ENCODE measurements at places on chromosomes 12 and 14.

DNA sequence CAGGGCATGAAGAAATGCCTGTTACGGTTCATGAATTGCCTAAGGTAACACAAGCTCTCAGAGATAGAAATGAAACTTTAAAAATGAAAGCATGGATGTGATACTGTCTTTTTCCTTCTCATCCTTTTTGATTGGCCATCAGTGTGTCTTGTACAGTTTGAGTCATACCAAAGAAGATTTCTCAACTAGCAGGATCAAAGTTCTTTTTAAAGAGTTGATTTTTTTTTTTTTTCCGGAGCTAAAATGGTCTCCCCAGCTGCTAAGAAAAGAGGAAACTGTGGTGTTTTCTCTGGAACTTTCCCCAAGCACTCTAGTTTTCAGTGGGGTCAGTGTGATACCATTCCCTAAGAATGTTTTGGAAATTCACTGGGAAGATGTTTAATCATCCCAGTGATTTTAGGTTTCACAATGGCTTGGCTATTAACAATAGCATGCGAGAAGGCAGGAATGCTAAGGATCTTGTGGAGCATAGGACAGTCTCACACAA, 105.0 kb downstream of the ETNK1 start:
- peak; percentile 91 for DNase-seq

GRCh38 chr12:1047898-1048660, 57.1 kb downstream of the ERC1 start:
- DNase-seq = peak; percentile 38

DNA sequence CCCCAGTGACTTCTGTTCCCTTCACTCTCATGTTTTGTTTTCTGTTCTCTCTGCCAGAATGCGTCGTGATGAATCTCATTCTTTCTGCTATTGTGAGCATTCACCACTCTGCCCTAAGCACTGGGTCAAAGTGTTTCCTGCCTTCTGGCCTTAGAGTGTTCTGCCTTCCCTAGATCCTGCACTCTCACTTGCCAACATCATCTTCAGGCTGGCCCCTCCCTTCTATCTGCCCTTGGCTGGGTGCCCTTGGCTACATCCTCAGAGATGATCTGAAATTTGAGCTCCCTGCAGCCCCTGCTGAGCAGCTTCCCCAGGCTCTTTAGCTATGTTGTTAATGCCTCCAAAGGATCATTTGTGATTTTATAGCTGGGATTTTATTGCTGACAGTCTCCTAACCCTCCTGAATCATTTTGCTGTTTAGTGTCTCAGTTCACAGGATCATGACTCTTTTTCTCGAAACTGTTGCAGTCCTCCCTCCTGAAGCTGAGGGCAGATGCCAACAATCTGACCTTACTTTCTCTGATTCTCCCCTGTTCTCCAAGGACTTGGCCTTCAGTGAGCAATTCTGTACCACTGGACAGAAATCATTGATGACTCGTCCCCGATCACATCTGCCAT, 4.5 kb downstream of the DHRS2 start:
- peak; percentile 65 for DNase-seq

- DNase-seq = no peak
Measured at GRCh38 chr12:124489915-124490583, 77.4 kb downstream of the NCOR2 start.

GRCh38 chr12:54026640-54027441, 1.4 kb upstream of the HOXC6 start:
- DNase-seq = no peak

GRCh38 chr12:47188576-47189441, 109.0 kb upstream of the AMIGO2 start:
- DNase-seq = peak; percentile 91

DNA sequence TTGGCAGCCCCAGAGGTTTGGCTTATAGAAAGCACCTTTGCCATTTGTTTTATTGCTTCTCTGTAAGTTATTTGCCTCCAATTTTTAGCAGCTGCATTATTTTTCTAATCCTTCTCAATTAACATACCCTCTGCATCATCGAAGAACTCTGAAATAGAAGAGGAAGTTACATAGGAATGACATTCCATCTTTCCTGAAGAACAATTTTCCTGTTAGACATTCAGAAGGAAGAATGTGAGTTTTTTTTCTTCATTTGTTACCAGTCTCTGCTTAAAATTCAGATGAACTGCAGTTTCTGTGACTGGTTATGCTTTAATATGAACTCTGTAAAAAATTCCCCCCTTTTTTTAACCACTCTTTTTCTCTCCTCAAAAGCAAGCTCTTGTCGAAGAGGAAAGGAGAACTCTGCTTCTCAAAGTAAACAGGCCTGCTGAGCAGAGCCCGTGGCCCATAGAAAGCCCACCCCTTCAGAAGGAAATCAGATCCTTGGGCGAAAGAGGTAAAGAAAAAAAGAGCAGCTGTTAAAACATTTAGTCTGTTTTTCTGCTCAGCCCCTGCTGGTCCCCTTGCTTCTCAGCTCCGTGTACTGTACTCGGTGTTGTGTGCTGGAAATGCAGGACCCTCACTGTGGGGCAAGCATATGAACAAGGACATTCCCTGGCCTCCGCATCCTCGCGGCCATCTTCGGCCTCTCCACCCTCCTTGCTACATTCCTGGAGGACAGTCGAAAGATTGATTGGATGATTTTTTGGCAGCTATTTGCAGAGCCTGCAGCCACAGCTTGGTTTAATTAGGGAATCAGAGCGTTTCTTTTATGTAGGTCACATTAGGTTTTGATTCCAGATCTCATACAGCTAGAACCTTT, 164.4 kb upstream of the LRIG3 start:
- peak; percentile 91 for DNase-seq

- no peak for DNase-seq
Measured at GRCh38 chr14:58863661-58864345, 226.0 kb downstream of the DACT1 start.

GRCh38 chr12:28027328-28027727, 54.8 kb upstream of the PTHLH start:
- no peak for DNase-seq

GRCh38 chr12:5678176-5678575, 246.3 kb downstream of the NTF3 start:
- no peak for DNase-seq

GRCh38 chr14:68941820-68942219, 37.3 kb downstream of the ACTN1 start:
- DNase-seq = peak; percentile 96

DNA sequence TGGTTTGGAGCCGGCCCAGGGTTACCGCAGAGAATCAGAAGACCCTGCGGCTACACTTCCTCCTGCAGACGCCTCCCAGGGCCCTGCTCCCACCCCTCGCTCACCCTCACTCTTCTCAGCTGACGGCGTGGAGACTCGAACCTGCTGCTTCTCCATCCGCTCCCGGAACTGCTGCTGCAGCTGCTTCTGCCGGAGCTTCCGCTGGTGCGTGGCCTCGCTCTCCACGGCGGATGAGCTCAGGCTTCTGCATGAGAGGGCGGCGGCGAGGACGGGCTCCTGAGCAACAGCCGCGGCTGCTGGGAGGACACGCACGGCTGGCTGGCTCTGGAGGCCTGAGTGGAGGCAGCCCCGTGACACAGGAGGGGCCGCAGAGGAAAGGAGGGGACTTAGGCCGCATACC, 33.3 kb downstream of the RAD52 start:
- no peak for DNase-seq

- DNase-seq = peak; percentile 70
Measured at GRCh38 chr14:80906946-80907345, 34.6 kb downstream of the CEP128 start.

- peak; percentile 8 for DNase-seq
Measured at GRCh38 chr14:80055226-80055625, 156.1 kb downstream of the DIO2 start.

DNA sequence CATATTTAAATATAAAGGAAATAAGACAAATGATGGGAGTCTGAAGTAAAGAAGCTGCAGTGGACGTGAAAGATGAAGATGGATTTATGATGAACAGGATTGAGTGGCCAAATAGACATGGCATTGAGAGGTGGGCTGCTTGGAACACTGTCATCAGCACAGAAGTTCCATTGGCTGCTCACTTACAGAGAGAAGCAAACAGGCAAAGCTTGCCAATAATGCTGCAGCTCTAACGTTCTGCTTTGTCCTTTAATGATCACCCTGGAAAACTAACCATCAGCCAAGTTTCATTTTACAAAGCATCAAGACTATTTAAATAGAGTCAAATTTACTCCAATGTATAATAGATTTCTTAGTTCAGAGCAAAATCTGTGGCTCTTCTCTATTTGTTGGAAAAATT, 721.4 kb downstream of the TMTC2 start:
- no peak for DNase-seq

DNA sequence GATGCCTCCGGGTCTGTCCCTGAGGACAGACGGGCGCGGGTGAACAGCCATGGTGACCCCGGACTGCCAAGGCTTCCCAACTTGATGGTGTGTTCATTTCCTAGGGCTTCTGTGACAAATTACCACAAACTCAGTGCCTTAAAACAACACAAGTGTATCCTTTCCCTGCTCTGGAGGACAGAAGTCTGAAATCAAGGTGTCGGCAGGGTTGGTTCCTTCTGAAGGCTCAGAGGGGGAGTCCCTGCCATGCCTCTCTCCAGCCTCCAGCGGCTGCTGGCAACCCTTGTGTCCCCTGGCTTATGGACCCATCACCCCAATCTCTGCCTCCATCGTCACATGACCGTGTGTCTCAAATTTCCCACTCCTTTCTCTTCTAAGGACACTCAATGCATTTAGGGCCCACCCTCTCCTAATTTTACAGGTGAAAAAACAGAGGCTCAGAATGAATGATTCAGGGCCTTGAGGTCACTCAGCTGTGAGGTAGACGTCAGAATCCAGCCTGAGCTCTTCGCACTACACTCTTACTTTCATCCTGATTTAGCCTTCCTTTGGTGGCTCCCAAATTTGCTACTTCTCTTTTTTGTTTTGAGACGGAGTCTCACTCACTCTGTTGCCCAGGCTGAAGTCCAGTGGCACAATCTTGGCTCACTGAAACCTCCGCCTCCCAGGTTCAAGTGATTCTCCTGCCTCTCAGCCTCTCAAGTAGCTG, 45.4 kb downstream of the VCPKMT start:
- no peak for DNase-seq

DNA sequence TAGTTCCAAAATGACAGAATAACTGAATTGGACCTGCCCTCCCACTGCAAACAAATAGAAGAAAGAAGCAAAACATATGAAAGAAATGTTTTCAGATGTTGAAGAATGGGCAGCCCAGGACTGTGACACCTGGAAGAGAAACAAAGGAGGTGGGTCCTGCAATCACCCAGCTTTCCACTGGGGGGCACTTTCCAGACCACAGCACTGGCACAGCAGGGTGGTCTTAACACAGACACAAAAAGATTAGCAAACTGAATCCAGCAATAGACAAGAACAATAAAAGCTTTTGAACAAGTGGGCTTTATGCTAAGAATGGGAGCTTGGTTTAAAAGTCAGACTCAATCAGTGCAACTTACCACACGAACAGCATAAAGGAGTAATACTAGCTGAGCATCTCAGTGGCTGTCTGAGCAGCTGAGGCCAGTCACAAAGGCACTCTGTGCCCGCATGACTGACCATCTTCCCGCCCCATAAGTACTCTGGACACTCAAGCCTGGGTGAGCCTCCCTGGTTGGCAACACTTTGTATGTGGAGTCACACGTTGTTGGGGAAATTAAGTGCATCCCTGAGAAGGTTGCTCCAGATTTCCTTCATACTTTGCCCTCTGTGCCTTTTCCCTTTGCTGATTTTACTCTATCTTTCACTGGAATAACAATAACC, 27.7 kb downstream of the JKAMP start:
- no peak for DNase-seq

GRCh38 chr12:68835333-68835908, 27.4 kb downstream of the MDM2 start:
- DNase-seq = no peak

- DNase-seq = no peak
Measured at GRCh38 chr14:67547224-67547780, 14.2 kb downstream of the PLEKHH1 start.

DNA sequence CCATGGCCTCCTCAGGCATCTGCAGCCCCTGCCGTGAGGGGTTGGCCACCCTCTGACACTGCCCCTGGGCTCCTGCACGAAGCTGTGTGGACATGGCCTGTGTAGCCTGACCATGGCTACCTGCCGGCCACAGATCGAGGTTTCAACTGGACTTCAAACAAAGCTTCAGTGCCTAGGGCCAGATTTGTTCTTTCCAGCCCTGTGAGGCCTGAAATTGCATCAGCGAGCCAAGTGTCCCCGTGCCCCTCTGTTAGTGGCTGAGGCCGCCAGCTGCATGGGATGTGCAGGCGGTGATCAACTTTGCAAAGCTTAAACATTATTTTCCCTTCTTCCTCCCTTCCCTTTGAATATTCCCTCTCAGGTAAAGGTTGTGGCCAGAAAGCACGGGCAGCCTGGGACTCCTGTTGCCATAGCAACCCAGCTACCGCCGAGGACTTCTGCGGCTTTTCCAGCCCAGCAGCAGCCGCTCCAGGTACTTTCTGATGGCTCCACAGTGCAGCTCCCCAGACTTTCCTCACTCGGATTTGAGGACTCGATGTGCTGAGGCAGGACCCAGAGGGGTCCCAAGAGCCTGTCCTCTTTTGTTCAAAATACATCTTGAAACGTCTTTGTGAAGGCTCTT, 35.8 kb downstream of the DDX51 start:
- DNase-seq = no peak

DNA sequence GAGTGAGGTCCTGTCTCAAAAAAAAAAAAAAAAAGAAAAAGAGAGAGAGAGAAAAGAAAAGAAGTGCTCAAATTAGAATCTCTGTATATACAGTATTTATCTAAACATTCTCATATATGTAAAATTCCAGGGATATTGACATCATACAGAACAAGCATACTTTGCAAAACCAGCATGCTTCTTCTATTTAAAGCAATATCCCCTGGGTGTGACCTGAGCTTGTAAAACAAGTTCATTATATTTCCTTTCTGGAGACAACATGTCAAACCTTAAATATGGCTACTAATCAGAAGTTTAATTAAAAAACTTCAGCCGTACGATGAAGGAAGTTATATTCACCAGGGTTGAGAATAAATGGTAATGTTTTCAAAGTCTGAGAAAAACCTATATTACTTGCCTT, 175.8 kb upstream of the HMGA2 start:
- no peak for DNase-seq

- DNase-seq = no peak
Measured at GRCh38 chr14:39974036-39974435, 541.8 kb upstream of the FBXO33 start.

DNA sequence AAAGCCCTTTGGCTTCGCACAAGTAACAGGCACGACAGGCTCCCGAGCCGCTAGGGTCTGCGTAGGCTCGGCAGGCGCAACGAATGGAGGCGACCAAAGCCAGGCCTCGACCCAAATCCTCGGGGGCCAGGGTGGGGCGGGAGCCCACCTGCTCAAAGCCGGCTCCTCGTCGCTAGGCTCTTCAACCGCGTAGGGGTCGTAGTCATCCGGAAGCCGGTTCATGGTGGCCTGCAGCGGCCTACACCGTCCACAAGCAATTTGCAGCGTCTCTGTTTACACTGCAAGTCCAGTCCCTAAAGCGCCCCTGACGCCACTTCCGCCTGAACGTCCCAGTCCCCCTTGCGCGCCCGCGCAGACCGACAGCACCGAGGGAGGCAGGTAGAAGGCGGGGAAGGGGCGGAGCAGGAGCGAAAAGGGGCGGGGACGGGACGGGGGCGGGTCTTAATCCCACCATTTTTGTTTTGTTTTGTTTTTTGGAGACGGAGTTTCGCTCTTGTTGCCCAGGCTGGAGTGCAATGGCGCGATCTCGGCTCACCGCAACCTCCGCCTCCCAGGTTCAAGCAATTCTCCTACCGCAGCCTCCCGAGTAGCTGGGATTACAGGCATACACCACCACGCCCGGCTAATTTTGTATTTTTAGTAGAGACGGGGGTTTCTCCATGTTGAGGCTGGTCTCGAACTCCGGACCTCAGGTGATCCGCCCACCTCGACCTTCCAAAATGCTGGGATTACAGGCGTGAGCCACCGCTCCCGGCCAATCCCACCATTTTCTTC, at the start of gene EAPP:
Gene EAPP (minus strand): TSS at position 295 of the 774 bp plus-strand sequence. CDS start 73 bp downstream, at position 222.
- DNase-seq = peak; percentile 97

All from AG10803 (cell line).